ENCODE measurements at places on chromosomes 1 and 21.

DNA sequence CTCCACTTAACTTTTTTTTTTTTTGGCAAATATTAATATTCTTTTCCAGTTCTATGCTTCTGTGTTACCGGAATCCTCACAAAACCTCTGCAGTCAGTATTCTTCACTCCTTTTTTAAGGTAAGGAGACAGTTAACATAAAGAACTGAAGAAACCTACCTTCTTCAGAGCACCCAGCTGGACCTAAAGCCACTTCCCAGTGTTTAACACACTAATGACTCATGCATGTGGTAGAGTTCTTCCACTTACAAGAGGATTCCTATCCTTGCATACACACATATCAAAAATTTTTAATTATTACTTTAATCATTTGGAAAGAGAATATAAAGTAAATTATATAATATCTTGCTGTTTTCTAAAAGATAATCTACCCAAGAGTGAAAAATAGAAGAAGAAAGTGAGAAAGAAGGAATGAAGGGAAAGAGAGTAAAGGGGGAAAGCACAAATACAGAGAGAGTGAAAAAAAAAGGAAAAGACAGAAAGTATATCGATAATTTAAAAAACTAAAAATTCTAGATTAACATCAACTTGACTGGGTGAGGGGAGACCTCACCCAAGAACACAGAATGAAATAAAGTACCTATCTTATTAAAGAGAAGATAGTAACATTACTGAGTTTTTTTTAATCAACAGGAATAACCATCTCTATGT is 54.9 kb downstream of the ENAH start:
- peak; percentile 55 for DNase-seq

DNA sequence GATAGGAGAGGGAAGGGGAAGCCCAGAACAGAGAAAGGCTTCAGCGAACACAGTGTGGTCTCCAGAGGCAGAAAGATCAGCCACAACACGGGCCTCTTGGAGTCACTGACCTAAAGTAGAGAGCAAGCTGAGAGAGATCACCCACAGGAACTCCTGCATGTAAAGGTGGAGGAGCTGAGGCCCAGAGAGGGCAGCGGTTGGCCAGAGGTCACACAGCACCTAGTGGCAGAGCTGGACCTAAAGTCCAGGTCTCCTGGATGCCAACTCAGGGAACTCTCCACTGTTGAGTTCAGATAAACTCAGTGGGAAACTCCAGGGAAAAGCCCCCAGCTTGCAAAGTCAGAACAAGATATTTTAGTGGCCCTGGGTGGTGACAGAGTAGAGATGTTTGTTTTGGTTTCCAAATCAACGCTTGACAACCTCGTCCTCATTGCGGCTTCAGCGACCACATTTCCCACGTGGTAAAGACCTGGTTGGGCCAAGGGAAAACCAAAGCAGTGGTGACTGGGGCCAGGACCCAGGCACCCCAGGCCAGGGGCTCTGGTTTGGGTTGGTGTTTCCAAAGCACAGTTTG is 4.6 kb downstream of the IFFO2 start:
- DNase-seq, result peak; percentile 20

DNA sequence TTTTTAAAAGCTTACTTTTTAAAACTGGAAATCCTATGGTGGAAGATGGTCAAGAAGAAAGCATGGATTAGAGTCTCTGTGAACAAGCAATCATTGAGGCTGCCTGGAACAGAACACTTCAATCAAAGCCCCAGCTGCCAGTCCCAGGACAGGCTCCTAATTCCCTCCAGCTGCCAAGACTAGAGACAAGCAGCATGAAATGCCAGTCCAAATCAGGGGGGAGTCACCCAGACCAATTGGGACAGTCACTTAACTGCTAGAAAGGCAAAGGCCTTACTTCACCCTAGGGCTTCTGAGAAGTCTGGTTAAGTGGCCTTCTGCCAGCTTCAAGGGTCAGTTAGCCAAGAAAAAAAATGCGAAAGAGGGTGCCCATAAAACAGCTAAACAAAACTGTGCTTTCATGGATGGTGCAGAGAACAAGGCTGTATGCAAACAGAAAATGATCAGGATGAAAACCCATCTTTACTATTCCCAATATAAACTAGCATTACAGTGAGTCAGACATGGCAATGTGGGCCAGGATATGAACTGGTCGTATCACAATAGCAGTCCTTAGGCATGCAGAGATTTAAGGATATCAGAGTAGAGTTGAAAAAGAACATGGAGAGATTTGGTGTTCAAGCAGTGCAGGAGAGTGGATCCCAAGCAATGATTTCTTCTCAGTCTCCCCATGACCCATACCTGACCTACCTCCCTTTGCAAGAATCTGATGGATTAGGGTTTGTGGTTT is 31.0 kb upstream of the MAN1A2 start:
- no peak for DNase-seq

GRCh38 chr1:164671323-164671965 is 112.5 kb downstream of the PBX1 start:
- no peak for DNase-seq

GRCh38 chr1:203672346-203672745 is 45.7 kb downstream of the ATP2B4 start:
- DNase-seq, result peak; percentile 75

DNA sequence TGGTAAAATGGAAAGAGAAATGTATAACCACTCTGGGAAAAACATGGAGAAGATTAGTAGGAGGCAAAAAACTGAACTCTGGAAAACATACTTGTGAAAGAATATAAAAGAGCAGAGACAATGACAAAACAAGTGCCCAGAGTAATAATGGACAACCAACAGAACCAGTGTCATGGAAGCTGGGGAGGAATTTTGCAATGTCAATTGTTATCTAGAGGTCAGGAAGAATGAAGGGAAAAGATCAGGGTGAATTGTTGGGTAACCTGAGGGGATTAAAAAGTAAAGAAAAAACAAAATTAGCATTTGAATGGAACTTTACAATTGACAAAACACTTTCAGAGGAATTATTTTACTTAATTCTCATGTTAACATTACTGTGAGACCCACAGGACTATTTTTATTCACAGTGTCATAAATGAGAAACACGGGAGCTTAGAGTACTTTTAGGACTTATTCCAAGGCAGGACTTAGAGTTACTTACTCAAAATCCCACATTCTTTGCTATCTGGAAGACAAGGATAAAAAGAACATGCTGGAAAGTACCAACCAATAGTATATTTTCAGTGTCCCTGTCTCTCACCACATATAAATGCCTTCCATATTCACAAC is 19.5 kb downstream of the JAM2 start:
- no peak for DNase-seq

DNA sequence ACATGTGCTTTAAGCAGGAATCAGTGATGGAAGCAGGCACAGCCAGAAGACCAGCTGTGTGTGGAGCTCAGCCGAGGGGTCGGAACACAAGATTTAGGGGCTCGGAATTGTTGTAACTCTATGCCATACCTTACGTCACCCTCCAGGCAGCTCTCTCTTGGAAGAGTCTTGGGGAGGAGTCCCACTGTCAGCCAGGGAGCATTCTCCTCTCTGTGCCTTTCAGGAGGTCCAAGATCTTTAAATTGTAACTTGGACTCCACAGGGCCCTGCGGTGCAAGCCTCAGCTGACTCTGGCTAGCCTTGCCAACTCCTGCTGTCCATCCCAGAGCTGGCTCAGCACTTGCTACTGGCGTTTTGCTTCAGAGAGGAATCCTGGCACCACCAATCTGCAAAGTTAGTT is 26.4 kb upstream of the ROR1 start:
- DNase-seq, result no peak
